ENCODE measurements at places on chromosomes 3 and 15. TPM values are rescaled to one million over a fixed set of nuclear protein-coding genes. Genes with fewer than 3 reads are reported as not detected.

Gene FNDC3B
- 12.5 TPM for polyA plus RNA-seq

Gene DYNLT2B
- polyA plus RNA-seq, result 88.8 TPM

Gene GATA2
- not detected for polyA plus RNA-seq

Gene MESP2
- polyA plus RNA-seq, result not detected

Gene JAGN1
- 73.1 TPM for polyA plus RNA-seq

Gene ISLR
- 3.0 TPM for polyA plus RNA-seq

Gene GHSR
- not detected for polyA plus RNA-seq

Gene SYNPR
- polyA plus RNA-seq, result 8.6 TPM
